ENCODE measurements at places on chromosomes 3 and 15. TPM values are rescaled to one million over a fixed set of nuclear protein-coding genes. Genes with fewer than 3 reads are reported as not detected.

DNA sequence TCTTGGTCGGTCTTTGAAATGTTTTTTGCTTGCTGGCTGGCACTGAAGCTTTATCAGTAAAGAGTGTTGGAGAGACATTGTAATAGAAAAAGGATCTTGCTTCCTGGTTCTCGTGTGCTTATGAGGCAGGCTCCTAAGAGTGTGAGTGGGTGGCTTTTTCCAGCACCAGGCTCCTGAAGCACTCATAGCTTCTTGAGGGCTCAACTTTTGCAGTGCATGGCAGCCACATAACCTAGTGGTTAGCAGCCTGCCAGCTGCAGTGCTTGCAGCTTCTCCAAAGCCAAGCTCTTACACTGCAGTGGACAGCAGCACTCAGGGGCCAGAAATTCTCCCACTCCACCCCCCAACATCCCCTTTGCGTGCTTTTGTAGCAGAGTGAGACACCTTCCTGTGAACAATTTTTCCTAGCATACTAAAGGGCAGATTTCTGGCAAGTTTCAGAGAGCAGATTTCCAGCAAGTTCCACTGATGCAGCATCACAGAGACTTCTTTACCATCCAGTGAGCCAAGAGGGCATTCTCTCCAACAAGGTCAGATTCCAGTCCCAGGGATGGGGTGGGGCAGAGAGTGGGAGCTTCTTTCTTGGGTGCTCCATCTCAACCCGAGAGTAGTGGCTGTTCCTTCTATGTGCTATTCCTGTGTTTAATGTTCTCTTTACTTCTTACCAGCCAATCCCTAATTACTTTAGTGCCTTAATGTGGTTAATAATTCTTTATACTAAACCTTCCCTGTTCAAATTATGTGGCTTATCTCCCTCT, 15.8 kb upstream of the ARHGEF26 start:
- no peak for DNase-seq

DNA sequence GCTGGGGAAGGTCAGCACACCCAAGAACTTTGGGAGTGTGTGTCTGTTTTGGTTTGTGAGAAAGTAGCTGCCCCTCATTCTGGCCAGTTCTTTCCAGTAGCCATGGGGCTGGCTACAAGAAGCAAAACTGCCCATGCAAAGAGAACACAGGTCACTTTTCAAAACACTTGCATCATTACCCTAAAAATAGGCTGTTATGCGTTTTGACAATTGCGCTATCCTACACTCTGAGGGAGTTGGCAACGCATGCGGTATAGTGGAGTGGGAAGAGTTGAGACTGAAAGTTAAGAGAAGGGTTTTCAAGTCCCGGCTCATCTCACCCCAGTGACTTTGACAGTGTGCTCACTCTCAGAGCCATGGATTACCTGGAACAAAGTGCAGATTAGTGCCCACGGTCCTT, 41.8 kb upstream of the MYZAP start:
- no peak for DNase-seq

The NUSAP1 gene
- total RNA-seq: 14.1 TPM

GRCh38 chr15:96115642-96116041, 214.9 kb upstream of the NR2F2 start:
- peak; percentile 46 for DNase-seq

DNA sequence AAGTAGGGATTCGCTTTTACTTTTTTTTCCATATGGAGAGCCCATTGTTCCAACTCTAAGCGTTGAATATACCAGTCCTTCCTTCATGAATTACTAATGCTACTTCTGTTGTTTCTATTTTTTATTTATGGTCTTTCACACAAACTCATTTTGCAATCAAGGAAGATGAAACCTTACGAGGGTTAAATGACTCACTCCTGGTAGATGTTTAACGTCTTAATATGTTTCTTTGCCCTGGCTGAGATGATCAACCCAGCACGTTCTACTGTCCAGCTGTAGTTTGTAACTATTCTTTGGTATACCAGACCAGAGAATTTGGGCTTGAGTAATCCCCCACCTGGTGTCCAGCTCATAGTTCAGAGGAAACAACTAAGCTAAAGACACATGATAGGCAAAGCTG, 23.1 kb downstream of the CDCP1 start:
- peak; percentile 56 for DNase-seq

The GHSR gene
- not detected for total RNA-seq

DNA sequence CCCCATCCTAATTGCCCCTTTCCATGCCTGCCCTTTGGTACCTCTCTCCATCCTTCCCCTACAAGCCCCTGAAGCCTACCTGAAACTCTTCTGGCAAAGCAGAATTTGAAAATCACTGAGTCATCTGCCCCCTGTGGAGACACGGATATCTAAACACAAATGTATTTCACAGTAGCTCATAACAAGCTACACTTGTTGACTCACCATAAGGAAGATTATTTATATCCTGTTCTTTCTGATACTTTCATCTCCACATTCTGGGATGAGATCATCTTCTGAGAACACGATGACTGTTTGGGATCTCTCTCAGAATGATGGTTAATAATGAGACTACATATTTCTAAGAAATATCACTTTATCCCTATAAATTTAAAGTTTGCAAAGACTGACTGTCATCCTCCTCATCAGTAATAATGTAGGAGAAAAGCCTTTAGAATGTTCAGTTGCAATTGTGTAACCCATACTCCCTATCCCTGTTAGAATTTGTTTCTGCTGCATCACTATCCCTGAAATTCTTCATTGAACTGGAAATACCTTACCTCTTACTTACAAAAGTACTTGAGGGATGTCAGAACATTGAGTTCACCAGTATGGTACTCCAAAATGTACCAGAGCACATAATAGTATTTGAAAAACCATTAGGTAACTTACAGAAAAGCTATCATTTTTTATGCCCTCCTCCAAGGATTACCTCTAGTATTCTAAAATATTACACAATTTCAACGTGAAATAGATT, 116.1 kb upstream of the IL12A start:
- peak; percentile 88 for DNase-seq

The SYNM gene
- total RNA-seq: 4.0 TPM

- DNase-seq: no peak
Measured at GRCh38 chr3:124303305-124303910, 311.5 kb upstream of the ROPN1 start.

Data from osteoblast (primary cell).